ENCODE measurements at places on chromosomes 12 and 14.
A peak's percentile ranks its signal among the peaks of the same experiment; 100 is the strongest.

- DNase-seq: no peak
These were observed 17.6 kb upstream of the AMIGO2 start for GRCh38 chr12:47097276-47097896.

DNA sequence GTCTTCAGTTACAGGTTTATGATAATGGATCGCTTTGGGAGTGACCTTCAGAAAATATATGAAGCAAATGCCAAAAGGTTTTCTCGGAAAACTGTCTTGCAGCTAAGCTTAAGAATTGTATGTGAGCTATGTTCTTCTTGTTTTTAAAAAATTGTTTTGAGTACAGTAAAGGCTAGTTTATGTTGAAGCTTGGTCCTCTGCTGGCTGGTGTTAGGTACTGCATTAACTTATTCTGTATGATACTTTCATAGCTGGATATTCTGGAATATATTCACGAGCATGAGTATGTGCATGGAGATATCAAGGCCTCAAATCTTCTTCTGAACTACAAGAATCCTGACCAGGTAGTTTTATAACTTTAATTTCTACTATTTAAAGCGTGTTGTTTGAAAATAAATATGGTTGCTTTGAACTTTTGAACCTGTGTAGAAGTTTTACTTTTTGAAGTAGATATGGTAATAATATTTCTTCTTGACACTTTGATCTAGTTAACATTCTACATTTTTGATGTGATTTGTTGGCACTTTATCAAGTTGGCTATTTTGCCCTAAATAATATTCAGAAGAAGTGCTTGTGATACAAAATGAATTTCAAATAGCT lies 55.7 kb downstream of the VRK1 start:
- DNase-seq: no peak

DNA sequence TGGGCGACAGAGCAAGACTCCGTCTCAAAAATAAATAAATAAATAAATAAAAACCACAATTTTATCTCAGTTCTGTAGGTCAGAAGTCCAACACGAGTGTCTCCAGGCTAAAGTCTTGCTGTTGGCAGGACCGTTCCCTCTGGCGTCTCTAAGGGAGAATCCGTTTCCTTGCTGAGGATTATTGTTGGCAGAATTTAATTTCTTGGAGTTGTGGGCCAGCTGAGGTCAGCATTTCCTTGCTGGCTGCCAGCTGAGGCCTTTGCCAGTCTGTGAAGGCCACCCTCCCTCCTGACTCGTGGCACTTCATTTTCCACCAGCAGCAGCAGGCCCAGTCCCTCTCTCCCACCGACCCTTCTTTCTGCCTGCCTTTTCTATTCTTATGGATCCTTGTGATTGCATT lies 17.2 kb downstream of the PSMC1 start:
- DNase-seq: no peak

DNA sequence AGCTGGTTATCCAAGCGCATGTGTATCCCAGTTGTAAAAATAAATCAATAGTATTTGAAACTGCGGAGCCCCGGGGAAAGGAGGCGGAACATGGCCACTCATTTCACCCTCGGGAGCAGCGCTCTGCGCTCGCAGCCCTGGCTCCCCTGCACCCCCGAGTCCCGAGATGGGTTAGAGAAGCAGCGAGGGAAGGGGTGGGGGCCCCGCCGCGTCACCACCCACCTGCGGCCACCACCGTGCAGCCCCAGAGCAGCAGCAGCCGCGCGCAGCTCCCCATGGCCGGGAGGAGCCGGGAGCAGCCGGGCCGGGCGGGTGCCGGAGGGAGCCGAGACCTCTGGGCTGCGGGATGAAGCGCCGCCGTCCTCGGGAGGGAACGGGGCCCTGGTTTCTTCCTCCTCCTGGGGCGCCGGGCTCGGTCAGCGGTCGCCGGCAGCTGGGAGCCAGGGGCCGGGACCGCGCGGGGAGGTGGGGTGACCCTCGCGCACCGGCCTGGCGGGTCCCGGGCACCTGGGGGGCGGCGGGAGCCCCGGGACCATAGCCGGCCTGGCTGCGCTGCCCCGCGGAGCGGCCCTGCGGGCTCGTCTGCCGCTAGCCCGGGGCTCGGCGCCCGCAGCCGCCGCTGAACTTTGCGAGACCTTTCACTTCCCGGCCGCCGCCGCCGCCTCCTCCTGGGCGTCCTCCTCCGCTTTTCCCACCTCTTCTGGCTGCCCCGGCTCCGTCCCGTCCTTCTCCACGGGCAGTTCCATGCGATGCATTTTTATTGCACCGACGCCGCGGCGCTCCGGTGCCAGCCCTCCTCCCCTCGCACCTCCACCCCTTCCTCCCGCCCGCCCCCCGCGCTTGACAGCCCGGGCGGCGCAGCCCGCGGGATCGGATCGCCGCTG lies at the start of gene NTN4:
NTN4 (minus strand) TSS at position 732 of the 884 bp plus-strand sequence; CDS start at position 277, 455 bp downstream.
- peak; percentile 61 for DNase-seq

DNA sequence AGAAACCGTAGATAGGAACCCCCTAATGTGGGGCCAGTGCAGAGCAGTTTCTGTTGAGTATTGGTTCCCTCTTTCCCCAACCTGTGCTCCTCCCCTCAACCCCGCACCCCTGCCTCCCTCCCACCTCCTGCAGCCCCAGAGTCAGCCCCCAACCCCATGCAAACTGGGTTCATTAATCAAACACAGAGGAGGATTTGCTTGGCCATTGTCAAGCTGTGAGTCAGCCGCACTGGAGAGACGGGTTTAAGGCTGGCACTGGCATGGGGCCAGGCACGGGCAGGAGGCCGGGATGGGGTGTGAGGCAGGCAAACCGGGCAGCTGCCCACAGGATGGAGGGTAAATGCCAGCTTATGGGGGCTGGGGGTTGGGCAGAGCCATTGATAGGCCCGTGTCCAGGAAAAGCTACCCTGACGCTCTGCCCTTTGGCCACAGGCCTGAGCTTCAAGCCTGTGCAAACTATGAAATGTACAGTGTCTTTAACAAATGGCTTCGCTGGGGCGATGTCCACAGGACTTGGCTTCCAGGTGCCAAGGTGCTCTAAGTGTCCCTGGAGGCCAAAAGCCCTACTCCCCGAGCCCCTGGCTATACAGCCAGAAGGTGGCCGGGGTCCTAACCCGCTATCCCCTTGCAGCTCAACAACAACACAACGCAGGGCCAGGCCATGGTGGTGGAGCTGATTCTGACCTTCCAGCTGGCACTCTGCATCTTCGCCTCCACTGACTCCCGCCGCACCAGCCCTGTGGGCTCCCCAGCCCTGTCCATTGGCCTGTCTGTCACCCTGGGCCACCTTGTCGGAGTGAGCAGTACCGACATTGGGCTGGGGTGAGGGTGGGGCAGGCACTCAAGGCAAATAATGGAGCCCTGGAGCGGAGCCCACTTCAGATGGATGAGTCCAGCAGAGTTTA lies 1.4 kb downstream of the AQP5 start:
- DNase-seq: no peak

- no peak for DNase-seq
These were observed 25.8 kb downstream of the STYX start for GRCh38 chr14:52755607-52756316.

DNA sequence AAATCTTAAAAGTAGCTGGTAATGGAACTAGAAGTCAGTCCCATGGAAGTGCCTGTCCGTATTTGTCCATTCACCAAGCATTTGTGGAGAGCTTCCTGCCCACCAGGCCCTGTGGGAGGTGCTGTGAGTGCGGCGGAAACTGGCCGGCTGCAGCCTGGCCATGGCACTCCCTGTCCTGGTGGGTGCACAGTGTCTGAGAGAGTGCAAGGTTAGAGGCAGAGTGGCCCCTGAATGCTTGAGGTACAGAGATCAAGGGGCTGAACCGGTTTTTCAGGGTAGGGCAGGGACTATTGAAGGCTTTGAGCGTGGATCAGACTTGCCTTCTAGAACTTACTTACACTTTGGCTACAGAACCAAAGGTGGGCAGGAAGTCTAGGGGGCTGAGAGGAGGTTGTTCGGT lies 92.9 kb downstream of the ESR2 start:
- DNase-seq: no peak

- no peak for DNase-seq
These were observed 61.0 kb downstream of the TAOK3 start for GRCh38 chr12:118311666-118312065.

DNA sequence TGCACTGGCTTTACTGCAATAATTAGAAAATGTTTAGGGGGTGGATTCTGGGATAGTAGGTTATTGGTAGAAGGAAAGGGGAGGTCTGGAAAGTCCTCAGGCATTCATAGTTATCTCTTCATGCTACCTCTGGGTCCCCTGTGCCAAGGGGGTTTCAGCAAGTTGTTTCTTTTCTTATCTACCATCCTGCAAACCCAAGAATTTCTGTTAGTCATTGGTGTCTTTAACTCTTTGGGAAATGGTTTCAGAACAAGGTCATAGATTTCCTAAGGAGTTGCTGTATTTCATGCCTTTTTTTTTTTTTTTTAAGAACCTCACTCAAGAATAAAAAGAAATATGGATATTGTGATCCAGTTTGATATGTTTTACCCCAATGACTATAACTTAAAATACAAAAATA lies 63.6 kb downstream of the SLC4A8 start:
- no peak for DNase-seq

GRCh38 chr12:77833329-77833728 lies 2.6 kb downstream of the NAV3 start:
- no peak for DNase-seq

- no peak for DNase-seq
These were observed 293.6 kb downstream of the ERC1 start for GRCh38 chr12:1284611-1285010.

DNA sequence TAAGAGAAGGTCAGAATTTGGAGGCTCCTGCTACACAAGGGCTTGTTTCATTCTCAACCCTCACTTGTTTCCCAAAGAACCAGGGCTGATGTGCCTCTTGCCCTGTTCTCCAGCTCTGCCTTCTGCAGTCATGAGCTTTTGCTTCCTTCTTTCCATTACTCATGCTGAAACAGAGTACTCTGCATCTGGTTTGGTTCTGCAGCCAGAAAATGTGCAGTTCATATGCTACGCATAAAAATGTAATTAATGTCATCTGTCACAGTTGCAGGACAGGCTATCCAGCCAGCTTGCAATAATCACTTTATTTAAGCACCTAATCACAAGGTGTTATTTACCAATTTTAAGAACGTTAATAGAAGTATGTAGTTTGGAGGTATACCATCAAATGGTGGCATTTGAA lies 150.2 kb downstream of the SRGAP1 start:
- no peak for DNase-seq

GRCh38 chr14:38339696-38340095 lies 83.8 kb upstream of the CLEC14A start:
- DNase-seq: no peak

- no peak for DNase-seq
These were observed 168.8 kb upstream of the ARID2 start for GRCh38 chr12:45560689-45561088.

GRCh38 chr12:33628087-33628486 lies 188.5 kb upstream of the SYT10 start:
- no peak for DNase-seq

DNA sequence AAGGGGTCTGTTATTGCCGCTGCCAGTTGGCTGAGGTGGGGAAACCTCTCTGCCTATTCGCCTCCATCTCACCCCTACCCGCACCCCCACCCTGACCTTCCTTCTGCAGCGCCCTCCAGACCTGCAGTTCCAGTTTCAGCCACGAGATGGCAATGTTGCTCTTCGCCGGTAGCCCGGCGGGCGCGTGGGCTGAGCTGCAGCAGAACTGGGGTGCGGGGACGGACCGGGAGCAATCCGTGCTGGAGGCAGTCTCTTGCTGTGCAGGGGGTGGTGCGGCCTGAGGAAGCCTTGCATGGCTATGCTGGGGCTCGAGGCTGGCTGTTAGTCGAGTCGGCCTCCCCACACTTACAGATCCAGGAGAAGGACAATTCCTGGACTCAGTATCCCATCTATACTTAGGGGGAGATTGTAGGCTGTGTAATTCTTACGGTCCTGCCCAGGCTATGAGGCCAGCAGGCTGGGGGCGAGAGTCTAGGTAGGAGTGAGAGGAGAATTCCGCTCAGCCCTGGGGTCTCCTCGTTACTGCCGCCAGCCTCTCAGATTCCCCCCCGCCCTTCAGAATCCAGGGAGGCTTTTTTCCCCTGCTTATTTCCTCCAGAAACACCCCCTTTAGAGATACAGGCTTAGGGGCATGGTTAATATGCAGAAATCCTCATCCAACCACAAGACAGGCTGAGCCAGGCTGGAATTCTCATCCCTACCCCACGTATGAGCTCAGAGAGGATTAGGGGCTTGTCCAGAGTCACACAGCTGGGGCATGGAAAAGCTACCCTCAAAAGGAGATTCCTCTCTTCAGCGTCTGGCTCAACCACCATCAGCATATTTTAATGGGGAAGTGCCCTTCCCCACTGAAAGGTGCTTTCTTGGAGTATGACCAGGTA lies 118.2 kb downstream of the AACS start:
- DNase-seq: peak; percentile 41

- no peak for DNase-seq
These were observed 2.6 kb downstream of the ETFRF1 start for GRCh38 chr12:25197608-25198007.

DNA sequence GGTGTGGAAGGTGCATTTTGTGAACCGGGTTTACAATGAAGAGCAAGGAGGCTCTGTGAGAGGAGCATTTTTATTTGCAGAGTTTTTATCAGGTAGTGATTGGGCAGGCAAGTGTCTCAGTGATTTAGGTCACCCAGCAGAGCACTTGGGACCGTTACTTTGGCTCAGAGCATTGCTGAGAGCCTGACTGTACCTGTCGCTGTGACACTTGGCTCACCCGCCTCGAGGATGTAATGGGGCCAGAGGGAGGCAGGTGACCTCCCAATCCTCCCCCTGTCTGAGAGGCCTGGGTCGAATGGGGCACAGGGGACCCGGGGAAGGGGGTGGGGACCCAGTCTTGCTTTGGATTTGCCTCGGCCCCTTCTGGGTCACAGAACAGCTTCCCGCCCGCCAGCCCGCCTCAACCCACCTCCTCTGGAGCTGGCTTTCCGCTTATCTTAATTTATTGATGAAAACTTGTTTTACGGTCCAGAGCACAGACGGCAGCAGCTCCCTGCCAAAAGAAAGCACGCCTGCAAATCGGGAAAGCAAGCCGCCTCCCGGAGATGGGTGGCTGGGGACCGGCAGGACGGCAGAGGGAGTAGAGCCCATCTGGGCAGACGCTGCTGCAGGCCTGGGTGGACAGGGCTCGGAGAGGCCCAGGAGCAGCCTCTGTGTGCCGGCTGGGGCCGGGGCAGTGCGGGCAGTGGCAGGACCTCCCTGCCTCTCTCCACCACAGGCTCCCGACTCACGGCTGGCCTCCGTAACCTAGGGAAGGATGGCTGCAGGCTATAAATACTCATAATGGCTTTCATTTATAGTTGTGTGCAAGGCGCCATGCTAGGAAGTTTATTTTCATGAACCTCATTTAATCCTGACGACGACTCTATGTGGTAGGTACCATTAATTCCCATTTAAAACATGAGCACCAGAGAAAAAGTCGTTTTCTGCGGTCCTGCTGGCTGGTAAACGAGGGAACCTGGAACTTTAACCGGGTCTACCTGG lies 187.1 kb downstream of the TSPAN9 start:
- DNase-seq: peak; percentile 5

DNA sequence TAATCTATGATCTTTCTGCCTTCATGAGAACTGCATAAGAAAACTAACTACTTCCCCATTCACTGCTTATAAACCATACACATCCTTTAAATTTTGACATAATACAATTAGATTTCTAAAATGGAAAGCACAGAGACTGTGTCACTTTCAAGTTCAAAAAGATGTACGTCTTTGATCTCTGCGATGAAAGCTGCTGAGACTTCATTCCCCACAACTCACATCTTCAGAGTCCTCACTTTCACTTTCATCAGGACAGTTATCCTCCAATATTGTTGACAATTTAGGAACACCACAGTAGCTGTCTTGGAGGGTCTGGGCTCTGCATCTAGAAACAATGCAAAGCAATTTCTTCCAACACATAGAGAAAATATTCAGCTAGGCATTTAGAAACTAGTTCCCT lies 47.9 kb upstream of the KCNC2 start:
- DNase-seq: no peak

GRCh38 chr14:69690042-69690441 lies 76.9 kb upstream of the SRSF5 start:
- no peak for DNase-seq

Measured in trophoblast cell (in vitro differentiated cells and primary cell).